SK-N-SH (cell line): ENCODE measurements at places on chromosomes 6 and 20.

DNA sequence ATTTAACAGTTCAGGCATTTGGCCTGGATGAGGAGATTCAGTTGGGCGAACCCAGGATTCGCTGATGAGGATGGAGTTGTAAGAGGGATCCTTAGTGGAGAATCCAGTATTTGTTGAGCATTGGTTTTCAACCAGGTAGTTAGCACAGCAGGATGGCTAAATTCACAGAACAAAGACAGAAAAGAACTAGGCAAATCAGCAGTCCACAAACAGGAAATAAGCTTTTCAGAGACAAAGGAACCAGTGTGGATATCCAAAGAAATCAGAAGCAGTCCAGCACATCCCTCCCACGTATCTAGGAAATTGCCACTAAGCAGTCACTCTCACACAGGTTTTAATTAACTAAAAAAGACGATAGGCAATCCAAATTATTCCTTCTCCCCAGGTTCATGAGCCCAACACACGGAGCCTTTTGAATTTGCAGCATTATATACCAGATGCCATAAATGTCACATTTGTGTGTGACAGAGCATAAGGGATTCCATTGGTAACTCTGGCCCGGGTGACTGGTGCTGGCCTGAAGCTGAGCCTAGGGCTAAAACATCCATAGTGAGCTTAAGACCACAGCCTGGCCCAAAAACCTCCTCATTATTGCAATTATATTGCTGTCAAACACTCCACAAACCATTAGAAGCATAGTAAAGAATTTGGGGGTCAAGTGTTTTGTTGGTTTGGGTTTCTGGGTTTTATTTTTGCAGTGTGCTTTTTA, 131.5 kb downstream of the SOBP start:
- DNase-seq: no peak

- DNase-seq: no peak
Observed at GRCh38 chr20:38838326-38838725, 32.8 kb downstream of the PPP1R16B start.

DNA sequence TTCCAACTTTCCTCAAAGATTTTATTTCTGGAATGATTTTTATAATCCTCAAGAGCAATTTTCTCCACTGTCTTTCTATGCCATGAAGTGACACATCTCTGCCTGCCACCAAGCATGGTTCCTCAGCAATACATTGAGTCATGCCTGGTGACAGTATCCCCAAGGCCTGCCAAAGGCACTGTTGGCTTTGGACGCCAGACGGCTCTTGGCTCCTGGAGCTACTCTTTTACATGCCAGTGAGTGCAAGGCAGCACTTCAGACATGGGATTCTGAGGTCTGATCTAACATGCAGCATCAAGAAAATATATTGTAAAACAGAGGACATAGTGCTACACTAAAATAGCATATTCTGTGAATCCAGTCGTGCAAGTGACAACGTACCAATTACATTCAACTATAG, 20.1 kb upstream of the PLEKHG1 start:
- no peak for DNase-seq

GRCh38 chr20:51416532-51417249, 125.8 kb downstream of the NFATC2 start:
- no peak for DNase-seq

- no peak for DNase-seq
Observed at GRCh38 chr20:1627200-1627550, 7.4 kb upstream of the SIRPB1 start.

GRCh38 chr6:39225946-39226437, 3.3 kb downstream of the KCNK5 start:
- no peak for DNase-seq

DNA sequence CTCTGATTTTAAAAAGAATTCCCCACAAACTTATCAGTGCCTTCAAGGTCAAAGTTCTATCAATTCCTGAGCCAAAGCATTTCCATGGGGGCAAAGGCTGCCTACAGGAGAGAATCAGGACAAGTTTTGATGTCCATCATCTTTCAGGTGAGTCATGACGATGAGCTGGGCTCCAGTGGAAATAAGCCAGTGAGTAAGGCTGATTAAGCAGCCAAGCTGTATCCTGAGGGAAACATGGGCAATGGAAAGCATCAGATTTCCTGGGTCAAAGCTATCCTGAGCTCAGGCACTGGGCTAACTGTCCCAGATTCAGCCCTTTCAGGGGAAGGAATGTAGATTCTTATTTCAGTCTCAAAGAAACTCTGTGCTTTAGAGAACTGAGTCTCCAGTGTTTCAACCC, 377.4 kb downstream of the CD109 start:
- DNase-seq: no peak
